Right lung (tissue), 10 donors: ENCODE measurements at places on chromosomes 11 and 22.

- DNase-seq, result no peak
Observed at GRCh38 chr11:83702796-83703195, 416.6 kb upstream of the CCDC90B start.

DNA sequence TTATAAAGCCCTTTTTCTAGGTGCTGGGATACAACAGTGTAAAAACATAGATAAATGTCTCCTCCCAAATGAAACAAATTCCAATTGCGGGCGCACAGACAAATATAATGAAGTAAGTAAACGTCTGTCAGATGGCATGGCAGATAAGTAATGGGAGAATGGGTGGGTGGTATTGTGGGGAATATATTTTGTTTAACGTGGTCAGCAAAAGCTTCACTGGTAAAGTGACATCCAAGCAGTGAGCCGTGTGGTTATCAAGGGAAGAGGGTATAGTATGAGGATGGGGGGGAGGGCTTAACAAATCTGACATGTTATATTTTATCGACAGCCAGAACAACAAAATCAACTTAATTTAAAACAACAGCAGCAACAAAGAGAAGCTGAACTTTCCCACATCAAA lies 1.2 kb downstream of the SVIP start:
- no peak for DNase-seq

DNA sequence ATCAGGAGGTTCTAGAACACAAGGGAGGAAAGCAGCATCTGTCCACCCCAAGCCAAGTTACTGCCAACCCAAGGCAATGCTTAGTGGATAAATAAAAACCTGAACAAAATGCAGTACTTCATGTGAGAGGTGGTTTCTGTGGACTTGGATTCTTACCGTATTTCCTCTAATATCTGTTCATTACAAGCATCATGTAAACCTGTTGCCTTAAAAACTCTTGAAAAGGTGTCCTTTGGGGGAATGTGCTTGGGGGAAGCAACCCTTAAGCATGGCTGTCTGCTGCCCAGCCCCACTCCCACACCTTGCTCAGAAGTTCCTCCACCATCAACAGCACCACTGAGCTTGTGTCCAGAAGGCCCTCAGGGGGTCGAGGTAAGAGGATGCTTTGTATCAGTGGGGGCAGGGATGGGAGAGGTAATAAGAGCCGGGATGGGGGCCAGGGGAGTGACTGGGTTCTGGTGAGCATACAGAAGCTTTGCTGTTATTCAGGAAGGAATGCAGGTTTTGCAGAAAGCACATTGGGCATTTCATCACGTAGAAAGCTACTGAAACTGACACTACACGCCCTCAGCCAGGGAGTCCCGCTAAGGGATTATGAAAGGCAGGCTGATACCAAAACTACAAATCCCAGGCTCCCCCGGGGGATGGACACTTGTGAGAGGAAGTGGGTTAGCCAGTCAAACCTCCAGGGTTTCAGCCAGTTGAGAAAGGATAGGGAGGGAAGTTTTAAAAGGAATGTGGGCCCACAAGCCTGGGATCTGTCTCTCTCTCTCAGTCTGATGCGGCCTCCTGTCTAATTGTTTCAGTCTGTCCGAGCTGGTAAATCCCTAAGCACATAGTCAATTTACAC lies 52.0 kb downstream of the KCNJ1 start:
- peak; percentile 61 for DNase-seq

- DNase-seq, result peak; percentile 40
Observed at GRCh38 chr11:116231543-116231942, 541.2 kb downstream of the BUD13 start.

GRCh38 chr22:37953062-37953436 lies 352 bp downstream of the C22orf23 start:
- DNase-seq, result no peak

GRCh38 chr11:102309621-102310541 lies 7.4 kb upstream of the BIRC3 start:
- no peak for DNase-seq

GRCh38 chr11:32439501-32440210 lies 4.3 kb upstream of the WT1 start:
- no peak for DNase-seq

DNA sequence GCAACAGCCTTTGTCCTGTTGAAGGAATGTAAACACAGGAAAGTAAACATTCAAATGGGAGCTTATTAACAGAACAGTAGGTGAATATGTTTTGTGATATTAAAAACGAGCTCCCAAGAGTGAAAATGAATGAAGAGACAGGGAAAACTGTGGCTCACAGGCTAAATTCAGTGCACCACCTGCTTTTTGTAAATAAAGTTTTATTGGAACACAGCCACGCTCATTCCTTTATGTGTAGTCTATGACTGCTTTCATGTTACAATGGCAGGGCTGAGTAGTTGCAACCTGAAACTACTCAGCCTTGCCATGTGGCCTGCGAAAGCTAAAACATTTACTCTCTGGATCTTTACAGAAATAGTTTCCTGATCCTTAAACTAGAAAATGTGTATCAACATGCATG lies 136.9 kb downstream of the MYO18B start:
- no peak for DNase-seq

DNA sequence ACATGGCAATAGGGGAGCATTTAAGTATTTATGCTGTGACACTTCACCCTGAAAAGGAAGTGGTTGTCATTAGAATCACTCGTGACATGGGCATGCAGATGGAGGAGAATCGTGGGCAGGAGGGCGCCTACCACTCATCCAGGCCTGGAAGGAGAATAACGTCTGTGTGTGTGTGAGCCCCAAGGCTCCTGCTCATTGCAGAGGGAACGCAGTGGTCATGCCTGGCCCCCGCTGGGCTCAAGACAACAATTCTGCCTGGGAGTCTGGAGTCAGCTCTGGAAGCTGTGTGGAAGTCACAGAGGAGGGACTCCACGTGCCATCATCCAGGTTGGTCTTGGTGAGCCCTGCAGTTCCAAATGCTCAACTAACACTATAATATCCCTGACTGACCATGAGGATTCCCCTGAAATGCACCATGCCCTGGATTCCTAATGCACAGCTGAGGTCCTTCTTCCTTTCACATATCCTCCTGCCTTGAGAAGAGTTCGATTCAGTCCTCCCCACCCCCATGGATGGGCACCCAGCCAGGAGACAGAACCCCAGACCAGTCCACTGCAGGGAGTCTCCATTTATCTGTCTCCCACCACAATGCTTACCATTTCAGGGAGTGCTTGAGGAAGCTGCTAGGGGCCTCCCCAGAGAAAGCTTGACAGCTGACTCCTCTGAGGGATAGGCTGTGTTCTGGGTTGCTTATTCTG lies 446.9 kb upstream of the B3GAT1 start:
- DNase-seq, result no peak

- no peak for DNase-seq
Observed at GRCh38 chr11:1565173-1565903, 6.7 kb downstream of the DUSP8 start.

- DNase-seq, result no peak
Observed at GRCh38 chr22:48705159-48705916, 1122.3 kb downstream of the BRD1 start.
